Stimulated activated CD4-positive, alpha-beta T cell treated with anti-CD3 and anti-CD28 coated beads, TNF-alpha, amount 100 ng/mL, for 1 hour (primary cell): ENCODE measurements at places on chromosomes 16 and 17.

DNA sequence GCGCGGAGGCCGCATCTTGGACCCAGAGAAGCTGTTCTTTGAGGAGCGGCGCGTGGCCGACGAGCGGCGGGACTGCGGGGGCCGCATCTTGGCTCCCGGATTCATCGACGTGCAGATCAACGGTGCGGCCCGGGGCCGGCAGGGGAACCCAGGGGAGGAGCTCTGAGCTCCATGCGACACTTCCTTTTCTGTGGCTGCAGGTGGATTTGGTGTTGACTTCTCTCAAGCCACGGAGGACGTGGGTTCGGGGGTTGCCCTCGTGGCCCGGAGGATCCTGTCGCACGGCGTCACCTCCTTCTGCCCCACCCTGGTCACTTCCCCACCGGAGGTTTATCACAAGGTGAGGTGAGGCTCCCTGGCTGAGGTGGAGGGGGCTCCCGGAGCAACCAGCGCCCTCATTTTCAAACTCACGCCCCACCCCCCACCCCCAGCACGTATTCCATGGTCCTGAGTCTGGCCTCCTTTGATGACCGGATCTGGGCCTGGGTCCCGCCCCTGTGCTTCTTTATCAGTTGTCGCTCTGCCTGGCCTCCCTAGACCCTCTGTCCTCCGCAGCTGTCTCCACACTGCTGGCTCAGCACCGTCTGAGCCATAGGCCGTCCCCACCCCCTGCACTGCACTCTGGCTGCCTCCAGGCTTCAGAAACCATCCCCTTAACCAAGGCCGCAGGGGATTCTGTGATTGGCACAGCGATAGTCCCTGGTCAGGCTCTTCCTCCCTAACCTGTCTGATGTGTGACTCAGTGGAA, 787 bp downstream of the AMDHD2 start:
- DNase-seq, result no peak

- no peak for DNase-seq
These were observed 3.6 kb downstream of the CDH16 start for GRCh38 chr16:66915041-66915440.

- DNase-seq, result no peak
These were observed 290.7 kb upstream of the ASIC2 start for GRCh38 chr17:33583518-33584417.

DNA sequence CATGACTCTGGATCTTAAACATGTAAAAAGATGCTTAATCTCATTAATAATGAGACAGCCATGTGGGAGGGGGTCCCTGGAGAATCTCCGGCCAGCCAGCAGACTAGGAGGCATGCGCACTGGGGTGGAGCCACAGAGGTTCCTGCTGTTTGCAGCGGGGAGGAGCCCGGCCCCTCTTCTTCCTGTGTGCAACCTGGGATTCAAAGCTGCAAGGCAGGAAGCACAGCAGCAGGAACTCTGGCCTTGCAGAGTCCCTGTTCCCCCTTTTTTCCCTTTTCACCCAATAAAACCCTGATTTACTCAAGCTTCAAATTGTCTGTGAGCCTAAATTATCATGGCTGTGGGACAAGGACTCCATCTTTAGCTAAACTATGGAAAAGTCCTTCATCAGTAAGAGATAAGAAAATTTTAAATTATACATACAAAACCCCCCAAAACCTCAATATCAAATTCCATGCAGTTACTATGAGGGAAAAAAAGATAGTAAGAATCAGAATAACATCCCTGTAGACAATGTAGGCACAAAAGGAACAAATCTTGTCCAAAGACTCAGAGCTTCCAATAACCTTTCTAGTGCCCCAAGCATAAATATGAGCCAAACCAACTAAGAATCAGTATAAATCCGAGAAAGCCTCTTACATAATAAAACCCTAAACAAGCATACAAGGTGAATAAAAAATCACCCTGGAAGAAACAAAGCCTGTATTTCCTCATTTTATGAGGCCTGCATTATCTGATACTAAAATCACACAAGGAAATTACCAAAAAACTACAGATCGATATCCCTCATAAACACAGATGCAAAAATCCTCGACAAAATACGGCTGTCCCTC, 12.1 kb downstream of the CFDP1 start:
- no peak for DNase-seq

DNA sequence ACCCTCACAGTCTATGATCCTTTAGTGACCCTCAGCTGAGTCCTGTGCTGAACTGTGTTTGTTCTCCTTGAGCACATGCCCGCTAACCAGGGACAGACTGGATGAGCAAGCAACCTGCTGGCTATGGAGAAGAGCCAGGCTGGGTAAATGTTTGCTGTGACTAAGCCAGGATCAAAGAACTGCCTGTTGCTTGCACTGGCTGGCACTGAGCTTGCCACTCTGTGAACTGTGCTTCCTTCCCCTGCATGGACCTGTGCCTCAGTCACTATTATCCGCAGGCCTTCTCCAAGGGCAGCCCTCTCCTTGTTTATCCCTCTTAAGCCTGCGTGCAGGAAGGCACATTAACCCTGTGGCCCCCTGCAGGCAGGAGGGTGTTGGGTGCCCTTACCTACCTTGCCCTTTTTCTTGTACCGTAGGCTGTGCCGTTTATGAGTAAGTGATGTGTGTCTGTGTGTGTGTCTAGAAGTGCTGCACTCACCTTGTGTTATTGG, 7.4 kb downstream of the PNPO start:
- no peak for DNase-seq

- peak; percentile 41 for DNase-seq
These were observed 24.6 kb downstream of the GPT2 start for GRCh38 chr16:46908540-46909372.

DNA sequence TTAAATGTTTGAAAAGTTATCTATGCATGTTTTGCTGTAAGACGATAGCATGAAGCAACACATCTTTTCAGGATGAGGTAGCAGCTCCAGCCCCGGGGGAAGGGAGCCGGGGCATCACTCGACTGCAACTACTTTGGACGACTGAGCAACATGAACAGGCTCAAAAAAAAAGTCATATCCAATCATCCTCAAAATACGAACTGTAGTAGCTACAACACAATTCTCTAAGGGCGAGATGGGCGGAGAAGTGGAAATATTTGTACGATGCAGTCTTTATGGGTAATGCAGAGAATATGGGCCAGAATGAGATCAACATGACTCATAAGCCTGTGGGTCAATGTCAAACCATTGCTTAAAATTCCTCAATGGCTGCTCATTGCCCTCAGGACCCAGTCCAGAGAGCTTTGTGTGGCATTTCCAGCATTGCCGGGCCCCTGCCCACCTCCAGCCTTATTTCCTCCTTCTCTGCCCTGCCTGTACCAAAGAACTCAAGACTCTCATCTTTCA, 17.7 kb upstream of the SMURF2 start:
- DNase-seq, result no peak

- DNase-seq, result no peak
These were observed 13.8 kb upstream of the CTCF start for GRCh38 chr16:67548265-67549126.

DNA sequence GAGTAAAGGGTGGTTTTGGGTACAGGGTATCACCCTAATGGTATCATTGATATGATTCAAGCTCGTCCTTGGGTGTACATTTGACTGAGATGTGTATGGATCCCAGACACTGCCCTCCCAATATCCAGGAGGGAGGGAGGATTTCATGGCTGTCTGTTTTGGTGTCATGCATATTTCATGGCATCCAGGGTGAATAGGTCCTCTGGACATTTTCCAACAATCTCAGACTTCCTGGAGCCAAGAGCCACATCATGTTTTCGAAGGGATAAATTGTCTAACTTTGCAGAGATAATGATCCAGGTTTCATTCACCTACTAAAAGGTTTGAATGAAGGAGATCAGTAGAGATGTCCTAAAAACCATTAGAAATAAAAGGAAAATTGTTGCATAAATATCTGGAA, 431.9 kb downstream of the SHISA9 start:
- DNase-seq, result no peak

DNA sequence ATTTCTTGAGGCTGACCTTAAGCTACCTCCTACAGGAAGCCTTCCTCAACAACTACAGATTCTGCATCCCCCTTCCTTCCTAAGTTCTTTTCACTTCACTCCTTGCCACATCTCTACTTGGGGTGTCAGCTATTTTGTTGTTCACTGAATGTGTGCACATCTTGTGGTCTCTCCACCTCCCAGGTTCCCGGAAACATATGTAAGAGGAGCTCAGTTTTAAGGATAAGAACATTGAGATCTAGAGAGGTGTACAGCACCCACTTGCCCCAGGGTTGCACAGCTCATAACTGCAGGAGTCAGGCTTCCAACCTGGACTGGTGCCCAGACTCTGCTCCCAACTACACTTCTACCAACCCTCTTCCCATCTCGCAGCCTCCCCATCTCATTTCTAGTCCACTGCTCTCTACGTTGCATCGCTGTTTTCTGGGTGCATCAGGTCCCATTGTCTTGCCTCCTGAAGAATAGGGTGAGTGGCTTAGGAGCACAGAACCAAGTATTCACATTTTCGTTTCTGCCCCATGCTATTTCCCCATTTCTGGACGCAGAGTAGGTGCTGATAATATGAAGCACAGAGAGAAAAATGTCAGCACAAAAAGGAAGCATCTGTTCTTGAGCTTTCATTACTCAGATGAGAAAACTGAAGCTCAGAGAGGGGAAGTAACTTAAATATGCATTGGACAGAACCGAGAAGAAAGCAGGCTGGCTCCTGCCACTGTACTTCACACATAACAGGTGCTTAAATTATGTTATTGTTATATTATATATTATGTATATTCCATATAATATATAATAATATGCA, 292.0 kb upstream of the CCL2 start:
- DNase-seq, result no peak

GRCh38 chr17:41416479-41416878, 7.9 kb downstream of the KRT37 start:
- DNase-seq, result no peak

GRCh38 chr16:19884611-19885450, at the start of gene GPRC5B:
TSS of gene GPRC5B (minus strand) at chr16:19884848. CDS start at chr16:19872845, 12,003 bp downstream.
- no peak for DNase-seq

DNA sequence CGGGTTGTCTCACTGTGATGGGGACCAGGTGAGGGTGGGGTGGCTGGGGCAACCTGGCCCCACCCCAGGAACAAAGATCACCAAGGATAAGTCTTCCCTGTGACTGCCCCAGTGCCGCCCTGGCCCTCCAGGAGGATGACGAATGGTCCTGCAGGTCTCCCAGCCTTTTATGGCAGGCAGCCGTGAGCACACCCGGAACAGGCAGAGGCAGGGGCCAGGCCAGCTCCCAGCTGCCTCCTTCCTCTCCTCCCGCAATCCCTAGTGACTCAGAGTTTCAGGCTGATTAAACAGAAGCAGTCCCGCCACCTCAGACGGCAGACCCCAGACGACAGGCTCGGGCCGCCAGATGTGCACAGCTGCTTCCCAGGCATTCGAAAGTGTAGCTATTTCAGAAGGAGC, 13.3 kb downstream of the JUP start:
- DNase-seq, result no peak

- no peak for DNase-seq
These were observed 21.1 kb downstream of the CACNG4 start for GRCh38 chr17:66985338-66986237.

DNA sequence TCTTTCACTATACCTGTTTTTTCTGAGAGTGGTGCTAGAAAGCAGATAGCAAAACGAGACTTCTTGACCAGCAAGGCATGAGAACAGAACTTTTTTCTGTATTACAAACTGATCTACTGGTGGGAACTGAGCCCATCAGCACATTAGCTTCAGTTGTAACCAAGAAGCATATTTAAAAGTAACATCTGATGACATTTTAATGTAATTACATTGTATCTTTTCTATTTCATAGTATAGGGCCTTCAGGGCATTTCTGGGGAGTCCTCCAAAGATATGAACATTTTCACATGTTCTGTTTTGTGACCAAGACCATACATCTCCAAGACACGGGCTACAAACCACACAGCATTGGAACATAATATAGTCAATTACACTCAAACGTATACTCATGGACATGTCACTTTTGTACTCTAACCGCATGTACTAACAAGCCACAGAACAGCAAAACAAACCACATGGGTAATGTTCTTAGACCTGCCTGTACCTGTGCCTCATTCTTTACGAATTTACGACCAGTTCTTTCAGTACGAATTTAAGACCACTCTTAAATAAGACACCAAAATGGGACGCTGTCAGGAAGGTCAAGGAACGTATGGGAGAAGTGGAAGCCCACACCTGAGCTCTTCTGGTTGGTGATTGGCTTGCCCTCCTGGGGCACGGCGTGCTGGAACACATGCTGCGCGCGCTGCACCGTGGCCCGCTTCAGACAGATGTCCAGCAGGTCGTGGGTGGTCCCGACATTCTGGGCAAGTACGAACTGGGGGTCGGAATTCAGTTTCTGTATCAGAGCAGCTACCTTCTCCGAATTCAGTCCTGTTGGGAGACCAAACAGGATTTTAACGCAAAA, 825 bp downstream of the BLMH start:
- DNase-seq, result no peak

GRCh38 chr16:81521141-81521626, 76.6 kb downstream of the CMIP start:
- peak; percentile 63 for DNase-seq

DNA sequence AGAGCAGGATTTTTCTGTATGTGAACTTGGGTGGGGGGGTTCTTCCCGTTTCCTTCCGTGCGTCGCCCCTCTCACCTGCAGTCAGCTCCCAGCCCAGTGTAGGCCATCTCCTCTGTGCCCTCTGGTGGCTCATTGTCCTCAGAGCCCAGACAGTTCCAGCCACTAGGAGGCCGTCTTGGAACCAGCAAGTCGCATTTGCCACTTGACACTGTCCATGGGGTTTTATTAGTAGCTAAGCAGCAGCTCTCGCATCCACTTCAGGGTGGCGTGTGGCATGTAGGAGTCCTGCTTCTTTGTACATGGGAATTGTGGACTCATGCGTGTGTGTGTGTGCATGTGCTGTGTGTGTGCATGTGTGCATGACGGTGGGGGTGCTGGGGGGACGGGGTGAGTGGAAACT, 74.0 kb downstream of the SEC14L1 start:
- DNase-seq, result no peak

- DNase-seq, result no peak
These were observed 11.2 kb downstream of the PHF12 start for GRCh38 chr17:28940142-28940541.

DNA sequence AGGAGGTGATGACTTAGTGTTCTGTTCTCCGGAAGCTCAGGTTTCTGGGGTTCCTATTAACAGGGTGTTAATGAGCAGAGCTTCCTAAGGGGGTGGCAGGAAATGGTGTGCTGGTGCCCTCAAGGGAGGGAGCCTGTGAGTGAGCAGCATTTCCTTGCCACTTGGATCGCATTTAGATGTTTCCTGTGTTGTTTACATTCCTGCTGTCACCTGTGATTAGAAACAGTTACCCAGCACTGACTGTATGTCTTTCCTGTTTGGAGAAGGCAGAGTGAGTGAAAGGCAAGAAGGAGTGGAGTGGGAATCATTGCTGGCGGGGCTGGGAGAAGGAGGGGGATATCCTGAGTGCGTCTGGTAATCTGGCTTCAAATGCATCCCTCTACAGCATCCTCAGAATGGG, 214.6 kb downstream of the CCDC182 start:
- no peak for DNase-seq

GRCh38 chr16:63216696-63217423, 1180.6 kb upstream of the CDH8 start:
- DNase-seq, result no peak

GRCh38 chr17:57135026-57135788, 50.2 kb downstream of the AKAP1 start:
- no peak for DNase-seq

- DNase-seq, result no peak
These were observed 15.2 kb downstream of the ARHGAP17 start for GRCh38 chr16:24999856-25000461.

GRCh38 chr16:73177729-73178295, 129.9 kb upstream of the ZFHX3 start:
- no peak for DNase-seq

GRCh38 chr17:36695082-36695481, 93.7 kb downstream of the MRM1 start:
- no peak for DNase-seq

- no peak for DNase-seq
These were observed 921 bp downstream of the RND2 start for GRCh38 chr17:43025766-43026537.
